Uterus (tissue), 4 donors: ENCODE measurements at places on chromosomes 1 and 21.

DNA sequence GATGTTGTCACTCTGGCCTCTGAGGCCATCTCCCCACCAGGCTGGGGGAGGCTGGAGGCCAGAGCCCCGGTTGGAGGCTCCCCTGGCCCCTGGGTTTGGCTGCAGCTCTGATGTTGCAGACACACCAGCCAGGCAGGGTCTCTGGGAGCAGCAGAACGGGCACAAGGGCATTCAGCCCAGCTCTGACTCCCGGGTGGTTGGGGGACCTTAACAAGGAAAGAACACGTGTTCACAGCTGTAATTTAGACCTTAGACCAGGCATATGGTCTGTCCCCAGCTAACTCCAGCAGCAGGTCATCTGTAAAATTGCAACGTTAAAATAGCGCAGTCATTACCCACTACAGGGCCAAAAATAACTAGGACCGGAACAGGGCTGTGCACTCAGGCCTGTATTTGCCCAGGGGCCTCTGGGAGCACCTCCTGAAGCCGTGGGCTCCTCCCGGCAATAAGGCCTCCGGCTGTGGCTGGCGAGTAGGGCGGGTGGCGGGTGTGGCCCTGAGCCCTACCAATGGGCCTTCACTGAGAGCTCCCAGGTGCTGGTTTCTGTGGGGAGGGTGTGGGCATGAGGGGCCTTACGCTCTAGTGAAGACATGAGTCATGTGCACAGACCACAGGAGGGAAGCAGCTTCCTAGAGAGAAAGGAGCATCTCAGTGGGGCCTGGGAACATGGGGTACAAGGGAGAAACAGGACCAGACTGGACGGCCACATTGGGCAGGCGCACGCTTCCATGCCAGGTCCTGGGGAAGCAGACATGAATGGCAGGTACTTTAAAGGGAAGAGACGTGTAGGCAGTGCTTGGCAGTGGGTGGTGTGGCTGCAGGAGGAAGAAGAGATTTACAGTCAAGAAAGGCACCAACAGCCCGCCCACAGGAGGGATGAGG, 6.1 kb downstream of the LDLRAP1 start:
- DNase-seq, result no peak

- no peak for DNase-seq
Measured at GRCh38 chr1:32876341-32877210, 5.9 kb upstream of the FNDC5 start.

DNA sequence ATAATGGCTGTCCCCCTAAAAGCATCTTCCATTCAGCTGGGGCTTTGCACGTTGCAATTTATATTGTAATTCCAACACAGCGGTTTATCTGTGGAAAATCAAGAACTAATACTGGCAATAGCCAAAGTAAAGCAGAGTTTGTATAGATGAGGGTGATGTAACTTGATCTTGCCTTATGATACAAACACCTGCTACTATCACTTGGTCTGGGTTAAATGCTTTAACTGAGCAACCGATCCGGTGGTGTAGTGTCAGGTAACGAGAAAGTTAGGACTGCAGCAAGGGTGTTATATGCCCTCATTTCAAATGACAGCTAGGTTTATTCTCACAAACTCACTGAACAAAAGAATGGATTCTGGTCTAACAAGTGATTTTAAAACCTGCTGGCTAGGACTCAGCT, 47.3 kb upstream of the PLPPR4 start:
- no peak for DNase-seq

- no peak for DNase-seq
Measured at GRCh38 chr1:148362216-148362611, 120.9 kb downstream of the PPIAL4G start.
